ENCODE measurements at places on chromosomes 5 and 9.

DNA sequence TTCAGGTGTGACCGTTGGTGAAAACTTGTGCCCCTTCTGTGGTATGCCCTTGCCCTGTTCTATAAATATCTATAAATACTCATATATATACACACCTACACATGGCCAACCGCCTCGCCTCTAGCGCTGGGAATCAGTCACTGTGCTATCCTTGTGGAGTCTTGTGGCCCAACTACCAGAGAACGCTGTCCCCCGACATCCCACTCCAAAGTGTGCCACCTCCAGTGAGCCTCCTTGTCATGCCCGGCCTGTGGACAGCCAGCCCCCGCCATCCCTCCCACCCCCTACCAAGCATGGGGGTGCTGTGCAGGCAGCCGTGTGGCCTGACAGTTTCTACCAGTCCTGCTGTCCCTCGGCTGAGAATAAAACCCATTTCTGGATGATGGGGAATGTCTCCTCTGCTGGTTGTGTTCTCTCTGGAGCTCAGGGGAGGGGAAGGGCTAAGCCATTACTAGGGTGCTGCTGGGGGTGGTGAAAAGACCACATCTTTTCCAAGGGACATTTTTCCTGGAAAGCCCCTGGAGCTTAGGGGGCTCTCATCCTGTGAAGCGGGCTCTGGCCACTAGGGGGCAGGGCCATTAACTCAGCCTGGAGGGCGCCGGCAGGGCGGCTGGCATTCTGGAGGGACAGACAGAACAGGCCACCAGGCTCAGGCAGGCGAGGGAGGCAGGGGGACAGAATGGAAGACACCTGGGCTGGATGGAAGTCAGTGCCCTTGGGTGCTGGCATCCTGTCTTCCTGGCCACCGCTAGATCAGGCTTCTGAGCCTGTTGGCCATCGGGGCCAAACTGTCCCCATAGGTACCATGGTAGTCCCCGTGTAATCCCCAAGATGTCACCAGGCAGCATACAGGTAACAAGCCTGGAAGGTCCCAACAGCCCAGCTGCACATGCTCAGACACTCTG, 20.7 kb downstream of the GOLGA2 start:
- DNase-seq: peak; percentile 31

DNA sequence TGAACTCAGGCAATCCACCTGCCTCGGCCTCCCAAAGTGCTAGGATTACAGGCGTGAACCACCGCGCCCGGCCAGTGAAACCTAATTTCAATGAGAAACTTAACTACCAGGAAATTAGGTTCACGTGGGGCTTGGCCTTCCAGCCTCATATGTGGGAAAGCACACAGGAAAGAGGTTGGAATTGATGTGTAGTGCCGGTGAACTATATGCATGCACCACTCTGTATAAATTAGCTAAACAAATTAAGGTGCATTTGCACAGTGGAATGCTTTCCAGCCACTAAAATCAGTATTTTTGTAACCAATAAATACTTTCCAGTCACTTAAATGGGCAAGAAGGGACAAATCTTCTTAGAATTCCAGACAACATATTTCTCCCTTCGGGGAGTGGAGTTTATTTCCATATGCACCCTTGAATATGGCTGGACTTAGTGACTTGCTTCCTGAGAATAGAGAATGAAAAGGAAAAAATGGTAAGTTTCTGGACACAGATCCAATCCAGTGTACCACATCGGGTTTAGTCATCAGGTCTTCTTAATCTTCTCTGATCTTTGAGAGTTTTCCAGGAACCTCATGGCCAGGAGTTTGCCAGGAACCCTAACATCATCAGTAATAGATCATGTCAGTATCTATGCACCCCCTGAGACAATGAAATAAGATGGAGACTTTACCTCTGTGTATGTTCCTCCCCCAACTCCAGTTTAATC, 24.9 kb downstream of the ATOX1 start:
- DNase-seq: no peak

GRCh38 chr9:27711241-27711640, 138.0 kb upstream of the C9orf72 start:
- no peak for DNase-seq

GRCh38 chr5:110951373-110951791, 120.1 kb upstream of the TSLP start:
- DNase-seq: no peak

DNA sequence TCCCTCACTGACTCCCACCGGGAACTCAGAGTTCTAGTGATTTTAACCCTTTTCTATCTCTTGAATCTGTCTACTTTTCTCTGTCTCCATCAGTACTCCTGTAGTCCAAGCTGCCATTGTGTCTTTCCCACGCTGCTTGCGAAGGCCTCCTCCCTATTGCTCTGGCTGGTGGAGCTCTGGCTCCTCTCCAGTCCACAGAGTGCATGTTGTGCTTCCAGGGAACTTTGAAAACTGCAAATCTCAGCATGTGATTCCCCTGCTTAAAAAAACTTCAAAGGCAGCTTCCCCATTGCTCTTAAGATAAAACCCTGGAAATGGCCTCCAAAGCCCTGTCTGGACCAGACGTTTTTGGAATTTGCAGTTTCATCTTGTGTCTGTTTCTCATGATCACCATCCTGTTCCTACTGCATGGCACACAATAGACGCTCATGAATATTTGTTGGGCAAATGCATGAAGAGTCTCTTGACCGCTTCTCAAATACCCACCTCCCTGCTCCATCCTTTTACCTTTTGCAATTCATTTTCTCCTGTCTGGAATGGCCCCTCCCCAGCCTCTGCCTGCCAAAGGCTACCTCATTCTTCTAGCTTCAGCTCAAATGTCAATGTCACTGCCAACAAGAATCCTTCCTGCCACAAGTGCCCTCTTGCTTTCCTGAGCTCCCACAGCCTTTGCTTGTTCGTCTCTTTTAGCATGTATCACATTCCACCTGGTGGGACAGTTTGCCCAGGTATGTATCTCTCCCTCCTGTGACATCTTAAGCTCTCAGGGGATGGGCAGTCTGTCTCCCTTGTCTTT, 293.2 kb downstream of the ARHGAP26 start:
- DNase-seq: no peak

DNA sequence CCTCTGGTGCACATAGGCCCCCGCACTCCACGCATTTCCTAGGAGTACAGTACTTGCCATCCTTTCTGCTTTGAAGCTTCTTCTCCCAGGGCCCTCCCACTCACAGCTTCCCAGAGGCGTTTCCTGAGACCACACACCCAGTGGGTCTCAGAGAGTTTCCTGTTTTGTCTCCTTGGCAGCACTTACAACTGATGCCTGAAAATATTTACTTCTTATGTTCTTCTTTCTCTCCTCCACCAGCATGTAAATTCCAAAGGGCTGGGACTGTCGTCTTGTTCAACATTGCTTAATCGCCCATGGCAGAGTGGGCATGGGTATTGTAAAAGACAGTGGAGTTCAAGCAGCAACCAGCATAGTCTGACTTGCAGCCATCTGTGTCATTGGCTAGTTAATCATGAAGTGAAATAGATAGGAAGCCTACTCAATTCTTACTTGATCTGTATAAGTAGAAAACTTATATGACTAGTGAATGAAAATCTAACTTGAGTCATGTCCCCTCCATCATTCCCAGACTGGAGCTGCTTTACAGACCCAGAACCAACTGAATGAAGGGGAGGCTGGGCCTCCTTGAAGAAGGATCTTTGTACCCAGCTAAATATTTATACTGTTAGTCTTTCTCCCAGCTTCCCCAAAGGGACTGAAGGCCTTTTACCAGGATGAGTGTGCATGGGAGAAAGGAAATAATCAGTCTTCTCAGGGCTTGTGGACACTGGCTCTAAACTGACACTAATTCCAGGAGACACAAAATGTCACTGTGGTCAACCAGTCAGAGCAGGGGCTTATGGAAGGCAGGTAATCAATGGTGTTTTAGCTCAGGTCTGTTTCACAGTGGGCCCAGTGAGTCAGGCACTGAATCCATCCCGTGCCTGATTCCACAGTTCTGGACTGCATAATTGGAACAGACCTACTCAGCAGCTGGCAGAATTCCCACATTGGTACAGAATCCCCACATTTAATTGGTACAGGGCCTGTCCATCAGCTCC, 116.4 kb downstream of the SV2C start:
- DNase-seq: no peak

GRCh38 chr5:11898787-11899186, 5.5 kb downstream of the CTNND2 start:
- DNase-seq: no peak

DNA sequence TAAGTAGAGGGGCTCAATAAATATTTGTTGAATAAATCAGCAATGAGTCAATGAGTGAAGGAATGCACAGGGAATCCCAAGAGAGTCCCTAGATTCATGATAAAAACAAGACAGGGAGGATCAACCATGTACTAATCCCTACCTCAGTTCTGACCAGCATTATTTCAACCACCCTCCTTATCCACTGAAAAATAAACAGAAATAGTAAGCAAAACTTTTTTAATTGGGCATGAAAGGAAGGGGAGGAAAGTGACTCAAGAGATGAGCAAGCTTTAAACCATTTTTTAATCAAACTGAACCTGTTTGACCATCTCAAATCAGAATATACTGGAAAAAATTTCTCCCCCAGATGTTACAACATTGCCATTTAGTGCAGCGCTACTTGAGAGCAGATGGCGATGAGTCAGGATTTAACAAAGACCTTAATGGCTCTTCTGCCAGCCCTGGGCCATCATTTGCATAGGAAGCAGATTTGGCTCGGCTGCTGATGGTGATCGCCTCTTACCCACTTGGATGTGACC, 194.8 kb upstream of the SLC30A5 start:
- DNase-seq: no peak

DNA sequence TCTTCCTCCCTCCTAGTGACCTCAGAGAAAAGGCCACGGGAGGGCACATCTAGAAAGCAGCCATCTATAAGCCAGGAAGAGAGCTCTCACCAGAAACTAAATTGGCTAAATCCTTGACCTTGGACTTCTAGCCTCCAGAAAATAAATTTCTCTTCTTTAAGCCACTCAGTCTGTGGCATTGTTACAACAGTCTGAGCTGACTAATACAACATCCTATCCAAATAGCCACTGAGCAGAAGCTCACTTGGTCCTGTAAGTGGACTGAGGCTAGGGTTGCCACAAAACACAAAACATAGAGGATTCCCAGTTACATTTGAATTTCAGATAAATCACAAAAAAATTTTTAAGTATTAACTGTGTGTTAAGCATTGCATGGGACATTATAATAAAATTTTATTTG, 383.4 kb downstream of the MLLT3 start:
- DNase-seq: no peak

DNA sequence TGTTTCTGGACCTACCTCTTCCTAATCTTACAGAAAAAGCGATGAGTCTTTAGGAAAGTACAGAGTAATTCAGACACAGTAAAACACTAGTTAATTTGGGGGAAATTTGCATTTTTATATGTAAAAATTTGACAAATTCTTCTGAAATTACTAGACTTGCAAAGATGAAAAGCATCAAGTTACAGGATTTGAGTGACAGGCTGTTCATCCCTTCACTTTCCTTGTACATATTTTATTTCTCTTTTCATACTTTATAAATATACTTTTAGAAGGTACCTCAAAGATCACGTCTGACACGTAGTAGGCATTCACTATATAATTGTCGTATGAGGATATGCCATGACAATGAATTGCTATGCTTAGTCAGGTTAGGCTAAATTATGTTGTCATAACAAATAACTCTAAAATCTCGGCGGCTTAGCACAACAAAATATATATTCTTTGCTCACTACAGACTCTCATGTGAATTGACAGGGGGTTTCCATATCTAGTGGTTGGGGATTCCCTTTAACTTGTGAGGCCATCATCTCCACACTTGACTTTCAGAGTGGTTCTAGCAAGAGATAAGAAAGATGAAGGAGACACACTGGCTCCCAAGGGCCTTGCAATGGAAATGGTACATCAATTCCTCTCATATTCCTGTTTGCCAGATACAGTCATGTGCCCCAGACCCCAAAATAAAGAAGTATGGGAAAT, 154.1 kb upstream of the TUT7 start:
- DNase-seq: no peak

DNA sequence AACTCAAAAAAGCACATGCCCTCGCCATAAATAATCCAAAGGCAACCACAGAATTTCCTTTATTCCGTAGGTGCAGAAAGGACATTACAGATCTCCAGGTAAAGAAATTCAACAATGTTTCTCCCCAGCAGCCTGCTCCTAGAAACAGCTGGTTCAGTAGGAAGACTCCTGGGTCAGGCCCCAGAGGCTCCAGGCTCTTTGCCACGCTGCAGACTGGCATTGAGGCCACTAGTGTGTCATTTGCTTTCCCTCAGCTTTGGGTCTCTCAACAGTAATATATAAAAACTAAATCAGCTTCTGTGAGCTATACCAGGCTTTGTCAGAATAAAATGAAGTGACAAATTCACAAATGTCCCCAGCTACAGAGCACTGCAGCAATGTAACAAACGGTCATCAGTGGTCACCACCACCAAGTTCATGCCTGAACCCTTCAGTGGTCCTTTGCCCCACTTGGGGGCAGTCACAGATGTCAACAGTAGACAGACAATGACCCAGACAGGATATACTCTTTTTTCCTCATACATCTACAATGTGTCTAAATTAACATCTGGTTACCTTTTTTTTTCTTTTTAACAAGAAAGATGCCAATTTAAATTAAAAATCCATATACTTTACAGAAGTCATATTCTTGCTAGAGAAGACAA, 93.5 kb downstream of the MARCHF3 start:
- DNase-seq: no peak

DNA sequence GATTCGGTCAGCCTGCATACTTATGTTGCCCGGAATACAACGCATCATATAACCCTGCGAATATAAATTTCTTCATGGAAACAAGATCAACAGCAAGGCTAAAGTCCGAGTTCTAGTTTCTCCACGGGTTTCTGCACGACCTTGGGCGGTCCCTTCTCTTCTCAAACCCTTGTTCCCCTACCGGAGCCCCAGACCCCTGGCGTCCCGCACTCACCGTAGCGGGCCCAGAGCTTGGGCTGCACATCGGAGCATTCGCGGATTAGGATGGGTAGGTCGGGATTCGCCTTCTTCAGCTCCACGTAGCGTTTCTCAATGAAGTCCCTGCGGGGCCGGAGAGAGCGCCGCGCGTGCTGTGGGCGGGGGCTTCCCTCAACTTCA, 399 bp downstream of the NDUFA2 start:
- no peak for DNase-seq

DNA sequence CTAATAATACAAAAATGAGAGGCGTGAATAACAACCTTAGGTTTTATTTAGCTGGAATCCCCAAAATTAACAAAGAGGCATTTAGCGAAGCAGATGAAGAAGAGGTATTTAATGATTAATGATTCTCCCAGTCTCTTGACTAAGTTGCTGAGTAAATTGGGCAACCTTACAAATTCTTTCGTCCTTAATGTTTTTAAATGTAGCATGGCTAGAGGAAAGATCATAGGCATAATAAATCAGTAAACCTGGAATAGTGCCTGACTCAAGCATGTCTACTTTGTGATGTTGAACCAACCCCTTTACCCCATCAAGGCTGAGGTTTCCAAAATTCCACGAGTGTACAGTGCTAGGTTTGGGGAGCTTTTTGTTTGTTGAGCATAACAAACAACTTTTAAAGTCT, 7.9 kb downstream of the BHMT start:
- no peak for DNase-seq

- no peak for DNase-seq
Observed at GRCh38 chr5:6574537-6575245, 58.2 kb downstream of the NSUN2 start.

GRCh38 chr9:89430995-89431394, 66.9 kb downstream of the SEMA4D start:
- DNase-seq: peak; percentile 41

- DNase-seq: peak; percentile 22
Observed at GRCh38 chr5:76688836-76689235, 27.1 kb upstream of the F2R start.

GRCh38 chr5:5634817-5635216, 212.3 kb downstream of the ICE1 start:
- DNase-seq: no peak
